ENCODE measurements at places on chromosomes 12 and 14.

DNA sequence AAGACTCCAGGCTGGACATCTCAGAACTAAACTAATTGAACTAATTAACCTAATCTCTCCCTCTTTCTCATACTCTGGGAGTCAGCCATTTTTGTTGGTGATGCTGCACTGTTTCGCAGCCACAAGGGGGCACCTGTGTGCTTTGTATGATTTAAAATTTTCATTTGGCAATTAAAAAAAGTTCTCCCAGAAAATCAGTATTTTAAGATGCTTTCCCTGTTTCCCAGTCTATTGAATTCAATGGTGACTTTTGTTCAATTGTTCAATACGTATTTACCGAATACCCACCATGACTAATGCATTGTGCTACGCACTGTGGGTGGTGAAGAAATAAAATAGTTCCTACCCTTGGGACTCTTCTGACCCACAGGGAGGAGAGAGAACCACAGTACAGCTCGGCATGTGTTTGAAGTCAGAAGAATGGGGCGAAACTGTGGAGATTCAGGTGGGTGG is 63.7 kb downstream of the ZNF664 start:
- DNase-seq = peak; percentile 62

DNA sequence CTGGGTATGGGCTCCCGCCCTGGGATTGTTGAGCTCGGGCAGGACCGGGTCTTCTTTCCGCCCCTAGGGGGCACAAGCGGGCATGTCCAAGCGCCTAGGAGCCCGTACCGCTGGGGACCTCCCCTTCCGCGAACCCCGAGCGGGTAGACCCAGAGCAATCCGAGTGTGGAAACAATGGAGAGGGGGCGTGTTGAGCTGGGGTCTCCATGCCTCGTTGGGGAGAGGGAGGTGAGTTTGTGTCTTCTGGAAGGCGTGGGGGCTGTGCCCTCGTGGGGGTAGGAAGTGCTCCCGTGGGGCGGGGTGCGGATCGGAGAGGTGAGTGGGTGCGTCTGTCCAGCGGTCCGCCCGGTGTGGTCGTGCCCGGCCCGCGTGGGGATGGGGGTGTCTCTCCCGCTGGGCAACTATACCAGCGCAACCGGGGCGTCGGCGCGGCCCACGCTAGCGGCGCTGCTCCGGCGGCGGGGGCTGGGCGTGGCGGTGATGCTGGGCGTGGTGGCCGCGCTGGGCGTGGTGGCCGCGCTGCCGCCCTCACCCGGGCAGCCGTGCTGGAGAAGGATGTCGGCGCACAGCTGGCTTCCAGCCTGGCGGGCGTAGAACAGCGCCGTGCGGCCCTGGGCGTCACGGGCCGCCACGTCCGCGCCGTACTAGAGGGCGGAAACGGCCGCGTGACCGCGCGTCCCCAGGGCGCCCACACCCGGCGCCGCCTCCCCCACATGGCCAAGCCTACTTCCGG is 12.2 kb downstream of the AGAP2 start:
- no peak for DNase-seq

GRCh38 chr12:64733857-64734256 is 25.3 kb downstream of the GNS start:
- DNase-seq = no peak

GRCh38 chr12:106234449-106234848 is 13.4 kb downstream of the CKAP4 start:
- DNase-seq = no peak

GRCh38 chr12:70736351-70737133 is 99.3 kb upstream of the PTPRB start:
- DNase-seq = no peak

GRCh38 chr12:115507560-115507889 is 770.0 kb downstream of the MED13L start:
- no peak for DNase-seq

- DNase-seq = no peak
These were observed 61.9 kb upstream of the IFNG-AS1 start for GRCh38 chr12:67927324-67927723.

- DNase-seq = peak; percentile 77
These were observed 5.0 kb upstream of the BAZ2A start for GRCh38 chr12:56634837-56635791.

DNA sequence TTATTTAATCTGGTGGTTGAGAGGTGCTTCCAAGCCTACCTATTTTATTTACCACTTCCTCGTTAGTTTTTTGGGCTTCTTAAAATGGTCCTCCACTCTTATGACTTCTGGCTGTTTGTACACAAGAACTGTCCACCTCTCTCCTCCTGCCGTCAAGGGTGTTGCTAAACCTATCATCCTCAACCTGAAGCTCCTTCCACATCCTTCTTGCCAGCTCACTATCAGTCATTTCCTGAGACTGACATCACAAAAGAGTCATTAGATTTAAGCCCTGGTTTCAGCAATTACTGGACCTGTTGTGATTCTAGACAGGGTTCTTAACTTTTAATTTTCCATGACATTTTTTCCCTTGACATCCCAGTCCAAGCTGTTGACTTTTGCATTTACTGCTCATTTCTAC is 91.9 kb downstream of the BICD1 start:
- no peak for DNase-seq

- DNase-seq = peak; percentile 38
These were observed 1519.3 kb upstream of the TMEM132C start for GRCh38 chr12:126747530-126748149.

GRCh38 chr12:113066813-113067400 is 10.4 kb downstream of the DTX1 start:
- DNase-seq = no peak

DNA sequence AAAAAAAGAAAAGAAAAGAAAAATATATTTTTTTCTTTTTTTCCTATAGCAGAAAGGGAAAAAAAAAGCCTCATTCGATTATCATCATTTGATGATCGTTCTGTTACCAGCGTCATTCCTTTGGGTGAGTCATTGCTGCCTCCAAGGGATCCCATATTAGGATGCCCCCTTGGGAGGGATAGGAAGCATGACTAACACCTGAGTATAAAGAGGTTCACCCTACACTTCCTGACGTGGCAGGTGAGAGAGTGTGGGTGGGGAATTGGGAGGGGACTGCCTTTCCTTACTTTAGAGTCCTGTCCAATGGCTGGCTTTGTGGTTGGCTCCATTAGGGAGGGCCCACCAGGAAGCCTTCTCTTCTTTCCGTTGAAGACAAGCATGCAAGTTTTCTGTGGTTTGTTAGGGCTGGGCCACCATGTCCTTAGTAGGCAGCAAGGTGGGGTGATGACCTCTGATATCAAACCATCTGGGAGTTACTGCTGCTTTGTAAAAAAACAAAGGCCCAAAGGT is 56.1 kb upstream of the FUT8 start:
- no peak for DNase-seq

DNA sequence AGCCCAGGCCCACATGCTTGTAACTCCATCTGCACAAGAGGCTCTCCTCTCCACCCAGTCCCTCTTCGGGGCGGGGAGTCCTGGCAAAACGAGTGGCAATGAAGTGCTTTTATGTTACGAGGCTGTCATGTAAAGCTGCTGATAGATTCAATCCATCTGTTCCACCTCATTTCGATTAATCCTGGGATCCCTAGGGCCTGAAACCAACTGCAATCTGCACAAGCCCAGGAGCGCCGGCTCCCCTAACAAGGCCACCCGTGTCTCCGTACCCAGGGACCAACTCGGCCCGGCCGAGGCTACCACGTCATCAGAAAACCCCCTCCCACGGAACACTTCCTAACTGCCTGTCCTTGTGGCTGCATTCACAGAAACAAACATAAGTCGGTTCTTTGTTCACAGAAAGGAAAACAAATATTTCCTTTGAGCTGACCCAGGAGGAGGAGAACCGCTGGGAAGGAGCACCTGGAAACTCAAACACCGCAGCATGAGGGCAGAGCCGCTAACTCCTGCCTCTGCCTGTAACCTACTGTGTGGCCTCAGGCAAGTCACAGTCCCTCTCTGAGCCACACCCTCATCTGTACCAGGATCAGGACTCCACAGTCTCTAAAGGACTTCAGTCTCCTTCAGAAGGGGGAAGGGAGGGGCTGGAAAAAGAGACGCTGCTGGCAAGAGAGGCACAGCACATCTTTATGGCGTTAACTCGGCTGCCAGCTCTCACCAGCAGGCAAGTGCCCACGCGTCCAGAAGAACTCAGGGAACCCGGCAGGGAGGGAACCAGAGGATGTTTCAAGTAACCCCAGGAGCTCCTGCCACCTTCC is 47.8 kb downstream of the CCDC88C start:
- DNase-seq = no peak

DNA sequence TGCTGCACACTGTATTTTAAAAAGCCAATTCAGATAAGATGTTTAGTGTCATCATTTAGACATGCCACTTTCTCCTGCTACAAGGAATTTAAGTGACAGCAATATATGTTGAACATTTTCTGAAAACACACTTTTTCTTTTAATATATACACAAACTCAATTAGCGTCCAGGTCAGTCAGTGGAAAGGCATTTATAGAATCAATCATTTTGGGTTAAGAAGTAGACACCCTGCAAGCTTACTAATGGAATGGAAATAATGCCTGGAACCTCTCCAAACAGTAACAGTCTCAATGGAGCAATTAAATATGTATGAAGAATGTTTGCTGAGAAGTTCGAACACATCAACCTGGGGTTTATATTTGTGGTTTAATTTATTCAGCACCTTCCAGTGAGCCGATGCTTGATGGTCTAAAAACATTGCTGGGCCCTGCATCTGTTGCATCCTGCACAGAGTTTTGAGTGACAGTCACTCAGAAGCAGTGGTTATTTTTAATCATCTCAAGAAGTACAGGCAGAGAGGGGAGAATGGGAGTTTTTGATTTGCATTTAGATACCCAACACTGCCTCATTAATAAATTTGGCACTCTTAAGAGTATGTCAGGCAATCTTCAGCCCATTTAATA is 410.7 kb downstream of the TMEM117 start:
- no peak for DNase-seq

Data from KBM-7 (cell line).